ENCODE measurements at places on chromosomes 3 and 15. TPM values are rescaled to one million over a fixed set of nuclear protein-coding genes. Genes with fewer than 3 reads are reported as not detected.

GRCh38 chr3:55094676-55095075 lies 166.8 kb upstream of the LRTM1 start:
- no peak for DNase-seq

LIPH gene
- 5.6 TPM for total RNA-seq

DNA sequence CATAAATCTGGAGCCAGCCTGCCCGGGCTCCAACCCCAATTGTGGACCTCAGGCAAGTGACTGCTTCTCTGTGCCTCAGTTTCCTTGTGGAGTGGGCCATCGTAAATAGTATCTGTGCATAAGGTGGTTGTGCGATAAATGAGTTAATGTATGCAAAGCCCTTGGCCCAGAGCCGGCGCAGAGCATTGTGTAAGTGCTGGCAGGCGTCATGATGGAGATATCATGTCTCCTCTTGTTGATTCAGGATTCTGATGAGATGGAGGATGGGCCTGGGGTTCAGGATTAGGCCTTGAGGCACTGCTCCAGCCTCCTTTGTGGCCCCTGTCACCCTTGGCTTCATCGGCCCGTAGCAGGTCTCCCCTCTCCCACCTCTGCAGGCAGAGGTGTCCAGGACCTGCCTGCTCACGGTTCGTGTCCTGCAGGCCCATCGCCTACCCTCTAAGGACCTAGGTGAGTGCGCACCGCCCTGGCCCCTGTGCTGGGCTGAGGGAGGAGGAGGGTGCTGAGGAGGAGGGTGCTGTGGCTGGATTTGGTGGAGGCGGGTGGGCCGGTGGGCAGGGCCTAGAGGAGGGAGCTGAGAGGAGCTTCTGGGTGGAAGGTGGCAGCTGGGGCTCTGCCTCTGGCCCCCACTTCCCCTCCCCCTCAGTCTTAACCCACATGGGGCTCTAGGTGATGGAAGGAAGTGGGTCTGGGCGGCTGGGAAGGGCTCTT lies 1.3 kb downstream of the PLA2G4B start:
- DNase-seq, result no peak

RBPMS2 gene
- not detected for total RNA-seq

DNA sequence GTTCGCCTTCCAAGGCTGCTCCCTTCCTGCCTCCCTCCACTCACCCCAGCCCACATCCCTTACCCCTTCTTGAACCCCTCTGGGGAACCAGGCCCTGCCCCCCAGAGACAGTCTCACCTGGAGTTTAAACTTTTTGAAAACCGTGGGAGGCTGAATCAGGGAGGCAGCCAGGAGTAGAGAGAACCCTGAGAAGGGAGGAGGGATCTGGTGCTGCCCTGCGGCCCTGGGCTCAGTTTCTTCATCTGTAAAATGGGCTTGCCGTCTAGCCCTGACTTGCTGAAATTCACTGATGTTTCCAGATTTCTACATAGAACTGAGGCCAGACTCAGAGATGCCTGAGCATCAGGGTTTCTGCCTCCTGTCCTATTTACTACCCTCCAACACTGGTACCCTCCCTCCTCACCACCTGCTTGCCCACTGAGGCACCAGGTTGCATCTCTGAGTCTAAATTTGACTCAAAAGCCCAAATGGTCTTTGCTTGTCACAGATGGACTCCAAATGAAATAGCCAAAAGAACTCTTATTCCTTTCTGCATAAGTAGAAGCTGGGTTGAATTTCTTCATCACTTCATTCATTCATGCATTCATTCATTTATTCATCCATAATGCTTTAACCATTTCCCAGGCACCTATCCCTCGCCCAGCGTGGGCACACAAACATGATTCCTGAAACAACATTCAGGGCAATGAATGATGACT lies 11.9 kb upstream of the STRA6 start:
- no peak for DNase-seq
